ENCODE measurements at places on chromosomes 4 and X.

- no peak for DNase-seq
These were observed 654.7 kb upstream of the IGFBP7 start for GRCh38 chr4:57764856-57765255.

DNA sequence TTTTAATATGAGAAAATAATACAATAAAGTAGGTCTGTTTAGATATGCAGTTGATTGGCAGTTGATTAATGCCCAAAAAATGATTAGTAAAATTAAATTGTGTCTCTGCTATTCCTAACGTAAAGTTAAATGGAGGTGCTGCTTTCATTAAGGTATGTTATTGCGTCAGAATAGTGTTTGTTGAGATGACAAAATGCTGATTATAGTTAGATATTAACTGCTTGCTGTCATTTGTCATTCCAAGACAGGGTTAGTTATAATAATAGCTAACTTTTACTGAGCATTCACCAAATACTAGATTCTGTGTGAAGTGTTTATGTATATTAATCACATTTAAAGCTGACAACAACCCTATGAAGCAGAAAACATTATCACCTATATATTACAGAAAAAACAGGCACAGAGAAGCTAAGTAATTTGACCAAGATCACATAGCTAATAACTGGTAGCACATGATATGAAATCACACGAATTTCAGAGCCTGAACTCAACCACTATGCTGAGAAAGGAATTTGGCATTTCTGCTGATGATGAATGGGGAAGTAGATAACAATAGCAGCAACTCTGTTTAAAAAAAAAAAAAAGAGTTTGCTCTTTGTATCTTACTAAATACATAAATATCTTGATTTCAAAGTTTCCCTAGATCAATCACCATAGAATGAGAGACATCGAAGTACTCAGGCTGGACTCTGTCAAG, 59.7 kb upstream of the WDR44 start:
- no peak for DNase-seq

GRCh38 chr4:184295206-184295605, 77.5 kb upstream of the ENPP6 start:
- DNase-seq, result no peak

GRCh38 chr4:182207830-182208396, 35.3 kb upstream of the TENM3 start:
- no peak for DNase-seq

Data from GM12864 (cell line).